ENCODE measurements at places on chromosomes 12 and 14.

DNA sequence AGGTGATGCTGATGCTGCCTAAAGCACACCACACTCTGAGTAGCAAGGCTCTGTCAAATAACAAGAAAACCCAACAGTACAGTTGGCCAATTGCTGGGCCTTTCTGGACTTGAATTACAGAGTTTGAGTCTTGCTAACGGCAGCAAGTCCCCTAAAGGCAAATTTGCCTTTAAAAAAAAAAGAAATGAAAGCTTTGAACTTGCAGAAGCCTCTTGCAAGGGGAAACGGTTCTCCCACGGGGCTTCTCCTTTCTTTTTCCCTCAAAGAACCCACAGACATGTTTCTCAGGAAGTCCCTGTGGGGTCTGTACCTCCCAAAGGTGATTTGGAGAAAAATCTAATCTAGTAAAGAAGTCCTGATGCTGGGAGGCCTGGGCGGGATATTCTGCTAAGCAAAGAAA, 191.3 kb upstream of the MYL2 start:
- no peak for DNase-seq

GRCh38 chr12:132579744-132580143, 30.6 kb downstream of the LRCOL1 start:
- DNase-seq = no peak

DNA sequence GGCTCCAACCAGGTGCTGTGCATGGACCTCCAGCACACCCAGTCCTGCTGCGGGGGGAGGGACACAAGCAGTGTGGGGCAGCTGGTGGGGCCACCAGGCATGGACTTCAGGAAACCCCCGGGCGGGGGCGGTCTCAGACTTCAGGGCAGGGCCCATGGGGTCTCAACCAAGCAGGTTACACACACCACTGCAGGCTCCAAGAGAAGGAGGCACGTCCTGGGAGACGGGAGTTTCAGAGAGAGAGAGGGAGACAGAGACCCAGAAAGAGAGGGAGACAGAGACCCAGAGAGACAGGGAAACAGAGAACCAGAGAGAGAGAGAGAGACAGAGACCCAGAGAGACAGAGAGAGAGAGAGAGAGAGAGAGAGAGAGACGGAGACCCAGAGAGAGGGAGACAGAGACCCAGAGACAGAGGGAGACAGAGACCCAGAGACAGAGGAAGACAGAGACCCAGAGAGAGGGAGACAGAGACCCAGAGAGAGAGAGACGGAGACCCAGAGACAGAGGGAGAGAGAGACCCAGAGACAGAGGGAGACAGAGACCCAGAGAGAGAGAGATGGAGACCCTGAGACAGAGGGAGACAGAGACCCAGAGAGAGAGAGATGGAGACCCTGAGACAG, 128.9 kb downstream of the NCOR2 start:
- no peak for DNase-seq

DNA sequence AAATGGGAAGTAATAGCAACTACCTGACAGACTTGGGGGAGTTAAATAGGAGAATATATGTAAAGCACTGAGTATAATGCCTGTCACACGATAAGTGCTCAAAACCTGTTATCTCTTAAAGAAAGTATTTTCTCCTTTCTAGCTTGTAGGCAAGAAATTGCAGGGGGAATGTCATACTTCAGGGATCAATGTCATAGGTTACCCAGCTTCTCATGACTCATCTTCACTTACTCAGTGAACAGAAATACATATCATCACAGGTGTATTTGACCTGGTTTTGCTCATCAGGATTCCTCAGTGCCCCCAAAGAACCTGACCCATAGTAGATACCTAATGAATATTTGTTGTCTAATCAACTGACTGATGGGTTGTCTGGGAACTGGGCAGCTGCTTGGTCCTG, 285.0 kb upstream of the ATP2B1 start:
- no peak for DNase-seq
